Body of pancreas (tissue), 4 donors: ENCODE measurements at places on chromosomes 7 and 10. TPM values are rescaled to one million over a fixed set of nuclear protein-coding genes. Genes with fewer than 3 reads are reported as not detected.

HYAL4 gene
- total RNA-seq, result not detected

OR2A12 gene
- total RNA-seq, result not detected

TAC1 gene
- total RNA-seq, result not detected

MYL10 gene
- not detected for total RNA-seq

SPDYE2 gene
- not detected for total RNA-seq

CHAT gene
- total RNA-seq, result not detected

PNLIPRP2 gene
- total RNA-seq, result 455 TPM

PRKG1 gene
- 18.9 TPM for total RNA-seq

GRCh38 chr10:119235356-119235755 is 28.0 kb downstream of the GRK5 start:
- DNase-seq, result no peak

GRCh38 chr7:30583181-30583580 is 11.5 kb upstream of the GARS1 start:
- DNase-seq, result no peak

DNA sequence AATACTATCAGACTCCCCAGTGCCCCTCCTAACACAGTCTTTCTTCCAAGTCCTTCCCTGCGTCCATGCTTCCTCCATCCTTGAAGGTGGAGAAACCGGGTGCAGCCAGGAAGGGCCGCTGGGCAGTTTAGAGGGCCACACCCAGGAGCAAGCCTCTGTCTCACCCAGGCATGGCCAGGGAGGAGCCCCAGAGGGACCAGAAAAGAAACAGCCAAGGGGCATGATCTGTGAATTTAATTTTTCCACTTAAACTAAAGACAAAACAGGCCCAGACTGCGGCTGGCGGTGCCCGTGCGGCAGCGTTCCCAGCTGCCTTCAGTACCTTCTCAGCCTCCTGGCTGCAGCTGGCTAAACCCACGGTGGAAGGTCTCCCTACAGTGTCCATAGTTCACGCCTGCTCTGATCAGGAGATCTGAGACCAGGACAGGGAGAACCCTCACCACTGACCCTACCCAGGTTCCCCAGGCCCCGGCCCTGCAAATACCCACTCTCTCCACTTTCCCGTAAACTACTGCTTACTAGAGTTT is 12.9 kb downstream of the UNCX start:
- no peak for DNase-seq

DNA sequence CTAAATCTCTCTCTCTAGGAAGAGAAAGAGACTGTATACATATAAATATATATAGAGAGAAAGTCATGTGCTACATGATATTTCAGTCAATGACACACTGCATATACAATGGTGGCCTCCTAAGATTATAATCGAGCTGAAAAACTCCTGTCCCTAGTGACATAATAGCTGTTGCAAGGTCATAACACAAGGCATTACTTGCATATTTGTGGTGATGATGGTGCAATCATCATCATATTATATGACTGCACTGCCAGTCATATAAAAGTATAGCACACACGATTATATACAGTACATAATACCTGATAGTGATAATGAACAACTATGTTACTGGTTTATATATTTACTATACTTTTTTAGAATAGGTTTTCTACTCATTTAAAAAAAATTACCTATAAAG is 316.7 kb downstream of the FGFR2 start:
- no peak for DNase-seq

DNA sequence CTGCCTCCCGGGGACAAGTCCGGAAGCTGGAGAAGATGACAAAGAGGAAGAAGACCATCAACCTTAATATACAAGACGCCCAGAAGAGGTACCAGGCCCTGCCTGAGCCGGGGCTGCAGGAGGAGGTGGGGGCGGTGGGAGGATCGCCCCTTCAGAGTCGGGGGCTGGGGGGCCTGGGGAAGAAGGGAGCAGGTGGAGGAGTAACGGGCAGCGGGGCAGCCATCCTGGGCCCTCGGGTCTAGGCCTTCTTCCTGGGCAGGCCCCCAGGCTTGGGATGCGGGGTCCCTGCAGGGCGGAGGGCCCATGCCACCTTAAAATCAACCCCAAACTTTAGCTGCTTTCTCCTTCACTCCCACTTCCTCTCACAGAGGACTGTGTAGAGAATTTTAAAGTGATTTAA is 523 bp downstream of the ANKRD30A start:
- DNase-seq, result no peak

GRCh38 chr7:142894112-142894984 is 8.8 kb upstream of the TRPV6 start:
- no peak for DNase-seq

GRCh38 chr10:103890688-103891087 is 27.3 kb downstream of the STN1 start:
- no peak for DNase-seq

DNA sequence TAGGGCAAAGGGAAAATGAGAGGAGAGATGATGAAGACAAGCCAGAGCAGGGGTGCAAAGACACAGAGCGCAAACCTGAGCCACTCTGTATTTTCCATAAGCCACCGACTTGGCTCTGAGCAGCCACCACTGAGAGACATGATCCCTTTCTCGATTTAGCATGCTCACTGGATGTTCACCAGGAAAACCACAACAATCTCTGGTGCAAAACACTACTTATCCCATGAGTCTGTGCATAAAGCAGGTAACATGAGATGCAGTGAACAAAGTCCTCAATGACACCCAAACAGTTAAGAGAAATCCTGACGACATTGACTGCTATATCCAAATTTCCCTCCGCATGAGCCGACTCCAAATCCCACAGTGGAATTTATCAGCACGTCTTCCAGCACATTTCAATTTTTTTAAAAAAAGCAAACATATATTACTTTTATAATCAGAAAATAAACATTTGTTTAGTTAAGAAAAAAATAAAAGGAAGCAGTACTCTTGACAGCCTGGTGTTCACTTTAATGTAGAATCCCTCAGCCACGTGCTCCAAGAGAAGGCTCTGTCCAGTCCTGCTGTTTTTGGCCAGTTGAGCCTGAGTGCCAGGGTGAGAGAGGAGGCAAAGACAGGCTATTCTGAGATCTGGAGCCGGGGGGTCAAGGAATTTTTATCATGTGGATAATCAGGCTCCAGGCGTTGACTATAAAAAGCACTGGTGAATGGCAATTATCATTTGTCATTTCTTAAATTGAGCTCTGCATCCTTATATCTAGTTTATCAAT is 238.4 kb downstream of the KCNMA1 start:
- DNase-seq, result no peak

- no peak for DNase-seq
Measured at GRCh38 chr7:149353739-149354504, 91.9 kb downstream of the ZNF783 start.

DNA sequence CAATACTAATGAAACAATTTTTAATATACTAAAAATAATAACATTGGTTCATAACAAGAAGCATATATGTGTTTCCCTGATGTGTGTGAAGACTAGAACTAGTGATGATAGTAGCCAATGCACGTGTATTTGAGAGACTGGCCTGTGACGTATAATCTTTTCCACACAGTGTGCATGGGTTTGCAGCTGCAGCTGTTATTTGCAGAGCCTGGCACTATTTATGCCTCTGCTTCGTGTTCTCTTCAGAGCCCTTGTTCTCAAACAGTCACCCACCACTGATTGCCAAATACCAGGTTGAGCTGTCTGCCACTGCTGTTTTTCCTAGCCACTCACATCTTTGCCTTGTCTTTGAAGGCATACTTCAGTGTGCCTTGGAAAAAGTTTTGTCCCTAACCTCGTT is 531.7 kb downstream of the ETV1 start:
- no peak for DNase-seq

DNA sequence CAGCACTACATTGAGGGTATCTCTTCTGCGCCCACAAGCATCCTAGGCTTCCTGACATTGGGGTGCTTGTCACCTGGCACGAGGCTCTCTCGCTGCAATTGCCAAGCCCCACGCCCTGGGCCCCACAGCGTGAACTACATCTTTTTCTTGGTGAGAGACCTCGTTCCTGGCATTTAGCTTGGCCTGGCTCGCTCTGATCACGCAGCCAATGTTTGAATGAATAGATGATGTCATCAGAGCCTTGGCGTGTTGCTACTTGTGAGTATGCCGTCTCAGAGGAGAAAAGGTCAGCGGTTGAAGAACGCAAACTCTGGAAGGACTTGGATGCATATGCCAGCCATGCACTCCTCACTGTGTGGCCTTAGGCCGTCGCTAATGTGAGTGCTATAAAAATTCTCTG is 150.2 kb upstream of the AUTS2 start:
- DNase-seq, result no peak

DNA sequence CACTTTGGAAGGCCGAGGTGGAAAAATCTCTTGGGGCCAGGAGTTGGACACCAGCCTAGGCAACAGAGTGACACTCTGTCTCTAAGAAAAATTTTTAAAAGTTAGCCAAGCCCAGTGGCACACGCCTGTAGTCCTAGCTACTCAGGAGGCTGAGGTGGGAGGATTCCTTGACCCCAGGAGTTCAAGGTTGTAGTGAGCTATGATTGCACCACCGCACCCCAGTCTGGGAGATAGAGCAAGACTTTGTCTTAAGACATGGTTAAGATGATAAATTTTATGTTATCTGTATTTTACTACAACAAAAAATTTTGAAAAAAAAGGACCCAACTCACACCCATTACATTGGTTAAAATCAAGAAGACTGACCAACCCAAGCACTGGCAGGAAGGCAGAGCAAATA is 44.4 kb upstream of the SMARCD3 start:
- no peak for DNase-seq

DNA sequence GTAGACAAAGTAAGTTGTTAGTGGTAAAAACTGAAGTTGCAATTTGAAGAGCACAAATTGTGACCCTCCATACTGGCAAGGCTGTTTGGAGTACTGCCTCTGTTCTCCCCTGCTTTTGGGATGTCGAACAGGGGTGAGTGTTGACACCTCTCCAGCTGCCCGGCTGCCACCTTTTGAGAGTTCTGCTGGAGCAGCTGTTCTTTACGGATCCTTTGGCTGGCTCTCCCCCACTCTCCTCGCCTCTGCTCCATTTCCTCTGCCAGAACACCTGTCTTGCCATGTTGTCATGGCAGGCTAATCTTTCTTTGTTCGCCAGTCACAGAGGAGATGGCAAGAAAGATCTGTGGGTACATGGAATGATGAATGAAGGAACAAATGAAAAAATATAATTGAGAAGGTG is 34.9 kb downstream of the INSYN2A start:
- no peak for DNase-seq

DNA sequence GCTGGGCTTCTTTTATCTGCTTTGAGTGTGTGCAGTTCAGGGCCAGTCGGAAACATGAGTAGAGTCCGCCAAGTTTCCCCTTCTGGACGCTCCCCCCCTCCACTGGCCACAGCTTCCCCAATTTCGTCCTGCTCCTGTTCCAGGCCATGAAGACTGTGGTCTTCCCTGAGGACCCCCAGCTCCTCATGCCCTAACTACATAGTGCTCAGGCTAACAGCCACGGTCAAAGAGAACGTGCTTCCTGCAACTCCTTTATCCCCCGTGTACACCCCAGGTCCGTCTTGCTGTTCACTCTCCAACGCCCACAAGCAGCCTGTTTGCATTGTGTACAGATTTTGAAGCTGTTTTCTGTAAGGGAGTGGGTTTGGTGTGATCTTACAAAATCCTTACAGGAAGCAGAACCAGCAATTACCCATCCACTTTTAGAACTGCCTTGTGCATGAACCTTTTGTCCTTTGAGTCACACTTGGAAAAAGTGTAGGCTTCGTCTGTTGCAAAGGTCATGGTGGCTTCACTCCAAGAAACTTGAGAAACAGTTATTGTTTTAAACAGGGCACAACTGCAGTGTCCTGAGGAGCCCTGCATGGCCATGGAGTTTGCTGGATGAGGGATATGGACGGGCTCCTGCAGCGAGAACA is 77.0 kb upstream of the FAM20C start:
- DNase-seq, result no peak

DNA sequence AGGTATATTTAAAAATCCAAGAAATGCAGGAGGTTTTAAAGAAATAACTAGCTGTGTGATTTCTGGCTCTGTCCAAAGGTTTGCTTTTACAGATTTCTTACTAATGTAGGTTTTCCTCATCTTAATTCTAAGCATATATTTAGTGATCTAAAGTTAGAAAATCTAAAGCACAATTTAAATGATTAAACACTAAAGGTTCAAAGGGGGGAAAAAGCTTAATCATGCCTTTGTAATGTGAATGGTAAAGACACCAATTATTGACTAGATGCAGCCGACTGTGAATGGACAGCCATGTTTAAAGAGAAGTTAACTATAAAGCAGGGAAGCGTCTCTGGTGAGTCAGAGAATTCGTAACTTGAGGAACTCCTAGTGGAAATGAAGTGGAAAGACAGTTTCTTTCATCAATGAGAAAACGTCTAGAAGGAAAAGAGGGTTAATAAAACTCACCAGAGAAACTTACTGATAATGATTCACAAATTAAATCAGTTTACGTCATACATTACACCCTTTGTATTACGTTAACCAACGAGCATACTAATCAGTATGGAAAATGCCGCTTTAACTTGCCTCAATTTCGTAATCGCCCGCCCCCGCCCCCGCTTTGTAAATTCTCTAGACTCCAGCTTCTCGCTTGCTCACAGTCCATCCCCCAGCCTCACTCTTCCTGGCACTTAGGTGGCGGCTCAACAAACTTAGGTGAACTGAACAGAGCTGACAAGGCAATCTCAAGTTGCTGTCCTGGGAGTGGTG is 1.1 kb upstream of the HBP1 start:
- DNase-seq, result peak; percentile 30

DNA sequence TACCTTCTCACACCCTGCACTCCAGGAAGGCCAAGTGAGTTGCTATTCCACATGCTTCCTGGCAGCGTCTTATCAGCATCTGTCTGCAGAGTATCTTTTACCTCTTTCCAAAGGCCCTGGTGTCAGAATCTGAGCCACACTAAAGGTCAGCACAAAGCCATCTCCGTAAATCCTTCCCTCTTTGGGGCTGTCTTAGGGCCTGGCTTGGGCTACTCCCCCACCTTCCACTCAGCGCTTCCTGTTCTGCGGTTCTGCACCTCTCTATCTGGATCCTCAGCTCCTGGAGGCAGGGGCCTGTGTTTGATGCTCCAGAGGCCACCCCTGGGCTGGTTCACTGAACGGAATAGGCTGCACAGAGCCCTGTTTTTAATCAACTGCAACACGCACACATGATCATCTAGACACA is 334.8 kb upstream of the GALNT17 start:
- no peak for DNase-seq

DNA sequence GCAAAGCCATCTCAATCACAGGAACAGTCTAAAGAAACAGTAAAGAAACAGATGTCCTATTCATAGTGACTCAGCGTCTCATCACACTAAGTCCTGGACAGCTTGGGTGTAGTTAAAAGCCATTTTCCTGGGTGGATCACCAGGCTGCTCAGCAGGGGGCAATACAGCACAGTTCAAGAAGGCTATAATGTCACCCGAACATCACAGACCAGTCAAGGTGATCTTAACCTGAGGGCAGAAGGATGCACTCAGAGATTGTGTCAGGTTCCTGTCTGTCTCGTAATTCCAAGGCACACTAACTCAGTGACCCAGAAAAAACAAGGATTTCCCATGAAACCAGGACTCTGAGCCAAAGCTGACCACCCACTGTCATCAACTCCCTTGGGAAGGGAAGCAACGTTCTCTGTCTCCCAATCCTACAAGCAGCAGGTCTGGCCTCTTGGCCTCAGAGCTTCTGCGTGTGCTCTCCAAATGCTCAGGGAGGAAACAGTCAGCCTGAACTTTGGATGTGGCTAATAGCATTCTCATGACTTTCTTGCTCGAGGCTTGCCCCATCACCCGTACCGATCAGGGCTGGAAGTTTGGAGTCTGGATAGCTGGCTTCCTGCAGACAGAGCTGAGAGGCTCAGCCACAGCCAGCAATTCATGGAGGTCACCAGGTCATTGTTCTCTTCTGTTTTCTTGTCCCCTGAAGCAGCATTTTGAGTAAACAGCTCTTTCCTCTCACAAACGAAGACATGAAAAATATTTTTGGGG is 90.4 kb upstream of the FAM171A1 start:
- peak; percentile 10 for DNase-seq

GRCh38 chr10:113880236-113880635 is 25.8 kb downstream of the NHLRC2 start:
- no peak for DNase-seq
